ENCODE measurements at places on chromosomes 1 and 21.

GRCh38 chr1:26210147-26210870 lies 19.9 kb downstream of the CATSPER4 start:
- DNase-seq: no peak

- no peak for DNase-seq
Observed at GRCh38 chr1:182389619-182390047, 2.0 kb downstream of the GLUL start.

- no peak for DNase-seq
Observed at GRCh38 chr1:106072909-106073600, 983.4 kb upstream of the PRMT6 start.

DNA sequence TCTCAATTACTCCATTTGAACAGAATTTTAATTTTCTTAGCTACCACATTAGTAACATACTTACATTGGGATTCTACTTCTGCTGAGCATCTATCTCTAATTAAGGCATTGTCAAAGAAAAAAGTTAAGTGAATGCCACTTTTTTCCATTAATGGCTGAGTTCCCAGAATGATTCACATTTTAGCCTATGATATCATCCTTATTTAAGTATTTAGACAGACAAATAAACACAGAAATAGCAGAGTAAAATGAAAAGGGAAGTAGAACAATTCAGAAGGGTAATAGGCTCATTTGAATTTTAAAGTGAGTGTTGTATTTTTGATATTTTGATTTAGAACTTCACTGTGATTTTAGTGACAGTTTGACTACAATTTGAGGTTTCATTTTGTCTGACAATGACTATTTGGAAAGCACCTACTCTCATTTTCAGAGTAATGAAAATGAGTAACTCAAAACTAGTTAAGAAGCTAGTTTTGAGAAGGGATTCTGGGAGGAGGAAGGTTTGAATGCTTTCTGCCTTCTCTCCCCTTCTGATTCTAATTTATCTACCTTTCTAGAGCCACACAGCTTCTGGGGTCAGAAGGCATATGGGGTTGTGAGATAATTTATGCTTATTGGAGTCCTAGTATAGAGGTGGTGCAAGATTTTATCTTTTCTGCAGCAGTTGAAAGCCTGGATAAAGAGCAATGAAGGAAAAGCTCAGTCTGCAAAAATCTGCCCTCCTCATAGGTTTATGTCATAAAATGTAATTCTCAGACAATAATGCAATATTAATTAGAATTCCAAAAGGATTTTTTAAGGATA lies 15.5 kb downstream of the LYPLAL1 start:
- DNase-seq: no peak

DNA sequence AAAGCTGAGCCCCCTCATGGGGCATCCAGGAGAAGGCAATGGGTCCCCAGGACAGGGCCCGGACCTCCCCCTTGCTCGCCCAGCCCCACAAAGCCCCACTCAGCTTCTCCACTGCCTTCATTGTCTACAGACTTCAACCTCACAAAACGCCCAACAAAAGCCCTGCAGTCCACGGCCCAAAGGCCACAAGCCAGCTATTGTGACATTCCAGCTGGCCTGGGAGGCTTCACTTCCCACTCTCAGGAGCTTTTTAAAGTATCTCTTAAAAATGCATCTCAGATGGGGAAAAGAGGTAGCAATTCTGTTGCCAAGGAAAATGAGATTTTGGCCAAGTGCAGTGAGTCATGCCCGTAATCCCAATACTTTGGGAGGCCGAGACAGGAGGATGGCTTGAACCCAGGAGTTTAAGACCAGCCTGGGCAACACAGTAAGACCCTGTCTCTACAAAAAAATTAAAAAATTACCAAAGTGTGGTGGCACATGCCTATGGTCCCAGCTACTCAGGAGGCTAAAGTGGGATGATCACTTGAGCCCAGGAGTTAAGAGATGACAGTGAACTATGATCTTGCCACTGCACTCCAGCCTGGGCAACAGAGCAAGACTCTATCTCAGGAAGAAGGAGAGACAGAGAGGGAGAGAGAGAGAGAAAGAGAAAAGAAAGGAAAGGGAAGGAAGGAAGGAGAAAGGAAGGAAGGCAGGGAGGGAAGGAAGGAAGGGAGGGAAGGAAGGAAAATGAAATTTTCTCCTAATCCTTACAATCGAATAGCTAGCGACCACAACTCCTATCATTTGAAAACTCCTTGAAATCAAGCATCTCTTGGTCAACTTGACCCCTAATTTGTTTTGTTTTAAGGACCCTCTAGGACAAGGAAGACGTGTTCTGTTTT lies 31.4 kb upstream of the TARDBP start:
- no peak for DNase-seq

DNA sequence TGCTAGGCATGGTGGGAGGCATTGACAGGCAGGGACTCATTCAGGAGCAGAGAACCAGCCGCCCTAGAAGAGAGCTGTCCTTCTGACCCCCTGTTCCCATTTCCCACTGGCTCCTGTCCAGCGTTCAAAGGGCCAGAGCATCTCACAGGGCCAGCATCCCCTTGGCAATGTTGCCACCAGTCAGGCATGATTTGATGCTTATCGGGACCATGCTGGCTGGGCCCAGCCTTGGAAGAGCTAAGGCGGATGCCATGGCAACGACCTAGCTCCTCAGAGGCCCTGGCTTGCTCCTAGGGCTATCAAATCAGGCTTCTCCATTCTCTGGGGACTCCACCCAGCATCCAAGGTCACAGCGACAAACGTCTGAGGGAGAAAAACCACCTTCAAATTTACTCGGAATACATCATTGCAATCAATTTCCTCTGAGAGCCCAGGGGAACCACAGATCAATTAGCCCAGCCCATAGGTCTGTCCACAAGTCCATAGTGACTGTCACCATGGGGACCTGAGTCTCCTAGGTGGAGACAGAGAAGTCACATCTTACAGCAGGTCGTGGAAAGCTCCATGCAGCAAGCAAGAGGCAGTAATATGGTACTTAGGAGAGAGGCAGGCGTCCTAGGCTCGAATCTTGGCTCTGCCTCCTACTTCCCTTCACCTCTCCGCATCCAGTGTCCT lies 14.1 kb upstream of the VWA5B1 start:
- DNase-seq: no peak

DNA sequence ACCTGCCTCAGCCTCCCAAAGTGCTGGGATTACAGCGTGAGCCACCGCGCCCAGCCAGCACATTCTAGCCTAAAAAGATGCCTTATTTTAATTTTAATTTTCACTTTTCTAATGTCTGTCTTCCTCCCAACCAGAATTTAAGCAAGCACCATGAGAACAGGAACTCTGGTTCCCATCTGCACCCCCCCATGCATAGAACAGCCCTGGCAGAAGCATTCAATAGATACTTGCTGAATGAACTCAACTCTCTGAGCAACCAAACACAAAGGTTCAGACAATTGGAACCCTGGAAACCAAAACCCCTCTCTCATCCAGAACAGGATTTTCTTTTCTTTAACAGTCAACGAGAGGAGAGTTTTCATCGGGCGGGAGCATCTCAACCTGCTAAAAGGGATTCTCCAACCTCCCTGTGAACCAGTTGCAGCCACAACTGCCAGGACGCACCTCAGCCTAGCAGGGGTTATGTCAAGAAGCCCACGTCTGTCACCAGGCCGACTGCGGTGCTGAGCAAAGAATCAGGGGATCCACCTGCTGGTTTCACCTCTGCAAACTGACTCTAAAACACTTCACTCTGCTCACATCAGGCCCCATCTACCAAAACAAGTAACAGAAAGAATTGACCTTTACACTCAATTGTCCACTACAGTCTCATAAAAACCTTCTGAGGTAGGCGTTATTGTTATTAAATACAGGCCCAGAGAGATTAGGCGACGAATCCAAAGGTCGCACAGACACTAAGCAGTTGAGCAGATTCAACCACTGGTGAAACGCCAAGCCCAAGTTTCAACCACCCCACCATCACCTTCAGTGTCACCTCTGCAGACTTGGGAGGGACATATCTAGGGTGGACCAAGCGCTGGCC lies 1.7 kb downstream of the KIAA2013 start:
- no peak for DNase-seq

DNA sequence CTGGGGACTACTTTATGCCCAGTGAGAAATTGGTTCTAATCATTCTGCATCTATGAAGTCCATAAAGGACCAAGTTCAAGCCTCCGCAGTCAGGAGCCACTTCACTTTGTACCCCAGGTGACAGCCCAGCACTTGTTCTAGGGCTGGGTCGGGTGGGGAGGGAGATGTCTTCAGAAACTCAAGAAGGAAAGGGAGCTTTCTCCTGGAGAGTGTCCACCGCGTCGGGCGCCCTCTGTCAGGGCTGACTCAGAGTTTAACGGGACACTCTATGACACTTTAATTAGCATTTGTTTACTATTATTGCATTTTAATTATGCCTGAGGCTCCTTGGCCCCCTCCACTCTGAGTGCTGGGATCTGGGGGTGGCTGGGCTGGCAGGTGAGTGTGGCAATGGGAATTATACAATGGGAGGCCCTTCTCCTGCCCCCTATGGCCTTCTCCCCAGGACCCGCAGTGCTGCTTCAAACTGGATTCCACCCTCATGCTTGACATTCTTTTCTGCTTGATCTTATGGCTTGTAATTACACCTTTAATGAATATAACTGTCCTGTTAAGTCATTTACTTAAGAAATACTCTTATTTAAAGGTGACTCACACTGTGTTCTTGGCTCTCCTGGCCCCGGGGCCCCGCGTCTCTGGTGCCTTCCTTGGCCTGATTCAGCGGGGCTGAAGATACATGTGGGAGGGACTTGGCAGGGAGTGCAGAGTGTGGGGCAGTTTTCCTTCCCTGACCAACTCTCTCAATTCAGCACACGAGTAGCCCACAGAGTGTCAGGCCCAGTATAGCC lies 136.6 kb downstream of the PLXNA2 start:
- DNase-seq: no peak

DNA sequence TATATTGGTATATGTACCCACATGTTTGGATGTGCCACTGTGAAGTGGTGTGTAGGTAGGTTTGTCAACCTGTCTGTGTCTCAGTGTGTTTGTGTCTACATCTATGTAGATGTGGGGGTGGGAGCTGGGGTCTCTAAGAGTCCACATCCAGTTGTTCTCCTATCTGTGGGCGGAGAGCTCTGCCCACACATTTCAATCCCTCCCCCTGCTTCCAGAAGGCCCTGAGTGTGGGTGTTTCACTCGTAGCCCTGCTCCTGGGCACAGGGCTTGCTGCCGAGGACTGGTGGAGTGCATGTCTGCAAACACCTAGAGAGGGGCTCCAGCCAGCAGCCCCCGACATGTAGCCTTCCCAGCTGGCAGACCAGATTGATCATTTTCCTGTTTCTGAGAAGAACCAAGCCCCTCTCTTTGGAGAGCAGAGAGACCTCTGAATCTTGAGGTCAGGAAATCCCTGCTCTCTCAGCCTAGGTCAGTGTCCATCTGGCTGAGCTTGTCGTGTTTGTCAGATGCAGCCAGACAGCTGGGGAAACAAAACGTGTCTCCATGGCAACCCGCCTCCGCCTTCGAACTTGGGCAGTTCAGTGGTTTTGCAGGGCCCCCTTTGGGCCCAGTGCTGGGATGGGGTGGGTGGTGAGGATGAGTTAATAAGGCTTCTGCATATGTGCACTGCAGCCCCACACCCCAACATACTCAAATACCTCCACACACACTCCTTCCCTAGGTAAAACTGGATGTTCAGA lies 31.2 kb upstream of the SYNC start:
- DNase-seq: no peak

DNA sequence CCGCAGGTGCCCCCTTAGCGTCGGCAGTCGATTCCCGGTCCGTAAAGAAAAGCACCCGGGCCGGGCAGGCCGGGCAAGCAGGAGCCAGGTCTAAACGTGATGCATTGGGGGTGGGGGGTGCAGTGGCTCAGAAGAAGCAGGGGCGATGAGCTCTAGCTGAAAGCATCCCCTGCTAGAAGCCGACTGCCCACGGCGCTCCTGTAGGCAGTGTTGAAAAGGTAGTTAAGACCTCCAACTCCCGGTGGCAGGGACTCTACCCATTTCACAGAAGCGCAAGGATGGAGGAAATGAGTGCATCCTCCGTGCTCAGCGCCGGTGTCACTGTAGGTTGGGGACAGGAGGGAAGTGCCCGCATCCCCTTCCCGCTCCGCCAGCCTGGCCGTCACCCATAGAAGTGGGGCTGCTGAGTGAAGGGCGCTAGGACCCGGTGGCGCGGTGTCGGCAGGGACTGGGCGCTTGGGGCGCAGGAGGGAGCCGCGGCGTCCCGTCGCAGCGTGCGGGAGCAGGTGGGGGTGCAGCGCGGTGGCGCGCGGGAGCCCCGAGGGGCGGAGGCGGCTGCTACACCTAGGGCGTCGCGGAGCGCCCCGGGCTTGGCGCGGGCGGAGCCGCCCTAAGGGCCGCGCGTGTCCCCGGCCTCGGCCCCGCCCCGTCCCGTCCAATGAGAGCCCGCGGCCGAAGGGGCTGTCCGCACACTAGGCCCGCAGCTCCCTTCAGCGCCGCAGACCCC lies at the start of gene WNT2B:
WNT2B (plus strand) TSS at position 688 of the 727 bp plus-strand sequence. CDS start 298 bp downstream, outside the sequence.
- DNase-seq: no peak

GRCh38 chr1:43442756-43443155 lies 11.0 kb downstream of the HYI start:
- DNase-seq: no peak

- DNase-seq: no peak
Observed at GRCh38 chr1:222618001-222618879, at the start of gene MIA3. MIA3 (plus strand) TSS chr1:222618097; CDS start chr1:222618111, 14 bp downstream.

DNA sequence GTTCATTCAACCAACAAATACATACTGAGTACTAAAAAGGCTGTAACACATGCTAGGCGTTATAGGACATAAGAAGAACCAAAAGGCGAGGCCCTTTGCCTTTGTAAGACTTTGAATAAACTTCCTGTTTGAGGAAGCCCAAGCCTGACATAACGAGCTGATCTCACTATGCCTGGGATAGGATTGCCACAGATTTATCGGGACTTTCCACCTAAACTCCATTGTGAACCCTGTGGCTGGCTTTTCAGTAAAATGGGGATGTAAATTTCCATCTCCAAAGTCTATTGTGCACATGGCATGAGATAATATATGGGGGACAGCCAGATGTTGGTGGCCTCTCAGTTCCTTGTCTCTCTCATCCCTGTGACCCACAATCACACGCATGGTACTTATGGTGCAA lies 41.9 kb downstream of the LMO4 start:
- no peak for DNase-seq

- DNase-seq: no peak
Observed at GRCh38 chr21:42228709-42229220, 9.8 kb downstream of the ABCG1 start.

GRCh38 chr1:19824541-19824940 lies 9.5 kb upstream of the RNF186 start:
- DNase-seq: no peak

- DNase-seq: no peak
Observed at GRCh38 chr1:112906150-112906698, 49.8 kb downstream of the SLC16A1 start.

GRCh38 chr1:203239526-203240305 lies 10.2 kb upstream of the CHIT1 start:
- no peak for DNase-seq

- no peak for DNase-seq
Observed at GRCh38 chr21:34143685-34144182, 70.4 kb downstream of the MRPS6 start.

GRCh38 chr1:201499191-201499590 lies 7.7 kb downstream of the CSRP1 start:
- DNase-seq: no peak

- no peak for DNase-seq
Observed at GRCh38 chr1:59309392-59309791, 12.5 kb downstream of the FGGY start.
